Central memory CD4-positive, alpha-beta T cell (primary cell): ENCODE measurements at places on chromosomes 2 and 18.

DNA sequence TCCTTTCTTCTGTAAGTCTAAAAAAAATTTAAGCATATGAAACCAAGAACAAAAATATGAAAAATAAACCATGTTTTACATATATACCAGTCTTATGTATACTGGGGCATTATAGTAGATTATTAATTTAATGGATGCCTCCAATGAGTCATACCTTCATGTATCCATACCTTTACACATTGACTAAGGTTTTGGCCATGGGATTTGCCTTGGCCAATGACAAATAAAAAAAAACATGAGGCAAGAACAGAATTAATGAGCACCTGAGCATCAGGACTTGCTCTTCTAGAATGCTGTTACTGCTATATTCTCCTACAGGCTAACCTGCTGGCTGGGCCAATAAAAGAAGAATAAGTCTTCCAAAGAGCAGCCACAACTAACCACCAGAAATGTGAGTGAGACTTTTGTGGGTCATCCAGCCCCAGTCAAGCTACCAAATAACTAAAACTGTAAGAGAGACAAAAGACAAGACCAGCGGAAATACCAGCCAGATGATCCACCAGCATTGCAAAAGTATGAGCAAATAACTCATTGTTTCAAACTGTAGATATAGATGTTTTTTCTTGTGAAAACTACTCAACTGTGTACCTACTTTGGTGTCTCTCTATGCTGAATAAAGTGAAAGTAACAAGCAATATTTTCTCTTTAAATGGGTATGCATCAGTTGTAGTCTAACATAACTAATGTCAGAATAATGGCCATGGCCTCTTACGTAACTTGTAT, 749.6 kb upstream of the VRK2 start:
- no peak for DNase-seq

DNA sequence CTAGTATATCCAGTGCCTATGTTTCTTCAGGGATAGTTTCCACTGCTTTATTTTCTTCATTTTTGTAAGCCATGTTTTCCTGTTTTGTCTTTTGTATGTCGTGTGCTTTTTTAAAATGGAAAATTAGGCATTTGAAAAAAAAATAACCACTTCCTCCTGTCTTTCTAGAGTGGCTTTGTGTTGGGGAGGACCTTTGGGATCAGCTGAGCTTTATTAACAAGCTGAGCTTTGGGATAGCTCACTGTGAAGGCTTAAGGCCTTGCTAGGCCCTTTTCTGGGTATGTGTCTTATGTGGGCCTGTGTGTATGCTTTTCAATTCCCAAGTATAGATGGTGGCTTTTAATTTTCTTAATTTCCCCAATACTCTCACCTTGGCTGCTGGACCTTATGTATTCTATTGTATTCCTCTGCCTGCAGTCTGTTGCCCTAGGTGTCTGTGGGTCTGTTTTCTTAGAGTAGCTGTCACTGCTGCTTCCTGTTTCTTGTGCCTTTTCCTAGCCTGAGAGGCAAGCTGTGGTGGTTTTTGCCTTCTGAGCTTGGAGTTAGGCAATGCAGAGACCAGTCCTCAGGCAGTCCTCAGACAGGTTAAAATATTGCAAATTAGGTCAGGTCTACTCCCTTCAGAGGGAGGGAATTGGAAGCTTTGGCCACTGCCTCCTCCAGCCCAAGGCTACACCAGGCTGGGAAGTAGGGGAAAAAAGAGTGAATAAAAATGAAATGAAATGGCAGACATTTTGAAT, 134.7 kb downstream of the LDLRAD4 start:
- no peak for DNase-seq

DNA sequence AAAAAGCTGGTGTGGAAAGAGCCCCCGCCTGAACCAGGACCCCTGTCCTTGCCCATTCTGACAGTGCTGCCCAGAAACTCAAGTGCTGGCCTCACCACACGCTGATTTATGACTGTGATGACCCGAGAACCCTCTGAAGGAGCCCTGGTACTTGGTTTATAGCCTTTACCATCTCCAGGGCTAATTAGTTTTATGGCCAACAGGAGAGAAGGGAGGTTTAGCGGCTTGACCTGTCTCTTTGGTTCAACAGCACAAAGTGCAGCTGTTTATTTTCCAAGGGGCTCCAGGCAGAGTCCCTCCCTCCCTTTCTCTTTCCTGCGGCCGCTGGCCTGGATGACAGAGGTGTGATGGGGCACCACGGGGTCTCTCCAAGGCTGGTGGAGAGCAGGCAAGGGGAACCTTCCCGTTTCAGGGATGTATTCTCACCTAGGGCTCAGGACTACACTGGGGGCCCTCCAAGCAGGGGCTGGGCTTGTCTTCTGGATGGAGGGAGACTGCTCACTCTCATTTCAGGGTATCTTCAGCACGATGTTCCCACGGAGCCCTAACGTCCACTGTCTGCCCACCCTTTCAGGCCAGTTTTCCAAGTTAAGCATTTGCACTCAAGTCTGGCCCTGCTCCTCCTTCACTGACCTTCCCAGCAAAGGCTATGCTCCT, 174.2 kb upstream of the GLI2 start:
- no peak for DNase-seq

- no peak for DNase-seq
Observed at GRCh38 chr2:60520151-60520876, 33.1 kb downstream of the BCL11A start.

- no peak for DNase-seq
Observed at GRCh38 chr18:57089702-57090101, 57.2 kb upstream of the BOD1L2 start.

DNA sequence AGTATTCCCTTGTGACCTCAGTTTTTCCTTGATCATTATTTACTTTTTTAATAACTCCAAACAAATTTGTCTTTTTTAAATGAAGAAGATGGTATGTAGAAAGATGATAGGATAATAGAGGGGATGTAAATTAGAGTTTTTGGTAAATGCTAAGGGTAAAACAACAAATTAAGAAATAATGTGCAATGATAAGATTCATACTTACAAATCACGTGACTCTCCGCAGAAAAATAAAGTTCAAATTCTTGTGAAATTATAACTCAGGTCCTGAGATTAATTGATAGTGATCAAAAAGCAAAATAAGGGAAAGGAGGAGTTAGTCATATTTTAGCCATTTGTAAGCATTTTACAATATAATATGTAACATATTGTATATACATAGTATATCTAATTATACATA, 304.1 kb upstream of the KCNH7 start:
- DNase-seq: no peak

GRCh38 chr2:9952286-9952737, 819 bp downstream of the GRHL1 start:
- DNase-seq: no peak

- DNase-seq: no peak
Observed at GRCh38 chr2:25149646-25150045, 18.7 kb downstream of the POMC start.

DNA sequence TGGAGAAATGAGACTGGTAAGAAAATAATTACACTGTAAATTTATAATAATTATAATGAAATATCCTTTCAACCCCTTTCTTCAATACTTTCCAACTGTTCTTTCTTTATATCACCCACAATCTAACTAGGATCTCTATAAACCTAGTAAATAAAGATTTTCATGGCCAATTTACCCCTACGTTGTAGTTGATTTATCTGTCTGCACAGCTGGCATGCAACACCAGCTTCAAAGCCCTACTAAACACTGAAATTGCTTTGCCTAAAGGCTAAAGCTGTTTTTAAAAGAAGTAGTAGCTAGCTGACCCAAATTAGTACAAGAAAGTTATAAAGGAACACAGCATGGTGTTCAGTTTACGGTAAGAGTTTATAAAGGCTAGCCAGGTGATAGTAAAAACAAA, 140.1 kb downstream of the NOL4 start:
- no peak for DNase-seq

GRCh38 chr2:151265991-151266390, 4.3 kb upstream of the RBM43 start:
- DNase-seq: no peak

GRCh38 chr2:236997069-236997715, 88.5 kb upstream of the COPS8 start:
- DNase-seq: no peak

DNA sequence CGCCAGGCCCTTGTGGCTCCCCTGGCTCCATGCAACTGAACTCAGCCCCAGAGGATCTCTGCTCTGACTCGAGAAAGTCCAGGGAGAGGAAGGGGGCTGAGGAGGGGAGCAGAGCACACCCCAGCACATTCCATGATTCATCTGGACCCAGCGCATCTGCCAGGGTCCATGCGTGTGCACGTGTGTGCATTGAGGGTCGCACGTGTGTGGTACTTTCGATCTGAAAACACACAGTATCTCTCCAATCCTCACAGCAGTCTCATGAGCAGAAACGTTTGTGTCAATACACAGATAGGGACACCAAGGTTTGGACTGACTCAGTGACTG, 146.4 kb upstream of the ID2 start:
- no peak for DNase-seq

DNA sequence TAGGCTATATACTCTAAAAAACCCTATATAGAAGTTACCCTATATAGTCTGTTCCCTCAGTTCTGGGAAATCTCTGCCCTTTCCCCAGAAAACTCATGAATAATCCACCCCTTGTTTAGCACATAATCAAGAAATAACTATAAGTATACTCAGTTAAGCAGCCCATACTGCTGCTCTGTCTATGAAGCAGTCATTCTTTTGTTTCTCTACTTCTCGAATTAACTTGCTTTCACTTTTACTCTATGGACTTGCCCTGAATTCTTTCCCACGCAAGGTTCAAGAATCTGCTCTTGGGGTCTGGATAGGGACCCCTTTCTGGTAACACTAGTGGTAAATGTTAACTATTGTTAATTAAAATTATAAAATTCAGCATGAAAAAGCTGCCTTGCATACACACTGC, 17.4 kb upstream of the AP1S3 start:
- DNase-seq: no peak

GRCh38 chr2:34523958-34524514, 924.9 kb upstream of the FAM98A start:
- no peak for DNase-seq

- no peak for DNase-seq
Observed at GRCh38 chr2:234377761-234378391, 119.0 kb downstream of the ARL4C start.

DNA sequence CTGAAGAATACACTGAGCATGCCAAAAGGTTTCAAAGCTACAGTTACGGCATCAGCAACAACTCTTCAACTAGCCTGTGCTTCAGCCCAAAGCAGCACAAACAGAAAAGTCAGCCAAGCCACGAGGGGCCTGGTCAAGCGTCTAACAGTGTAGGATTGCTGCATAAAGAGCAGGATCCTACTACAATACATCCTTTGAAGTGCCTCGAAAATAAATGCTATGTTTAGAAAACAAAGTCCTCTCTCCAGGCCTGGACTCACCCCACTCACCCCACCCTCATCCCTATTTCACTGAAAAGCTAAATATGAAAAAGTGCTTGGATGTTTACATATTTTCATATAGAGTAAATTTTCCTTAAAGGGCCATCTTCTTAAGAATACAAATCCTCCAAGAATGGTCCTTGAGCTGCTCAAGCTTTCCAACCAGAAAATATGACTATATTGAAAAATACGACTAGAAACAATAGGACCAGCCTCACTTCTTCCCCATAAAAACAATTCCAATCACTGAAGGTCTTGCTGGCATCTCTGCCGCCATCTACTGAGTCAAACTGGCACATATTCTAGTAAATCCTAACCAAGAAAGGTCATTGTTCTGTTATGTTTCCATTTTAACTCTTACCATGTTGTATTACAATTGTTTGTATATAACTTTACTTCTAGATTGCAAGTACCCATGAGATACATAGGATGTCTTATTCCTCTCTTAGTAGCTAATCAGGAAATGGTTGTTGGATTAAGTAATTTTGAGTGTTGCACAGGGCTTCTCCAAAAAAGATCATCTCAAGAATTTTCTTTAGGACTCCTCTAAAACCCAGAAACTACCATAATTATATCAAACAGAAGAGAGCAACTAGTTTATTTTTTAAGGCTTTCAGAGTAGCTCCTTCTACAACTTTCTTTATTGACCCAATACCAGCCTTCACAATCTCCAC, 63.6 kb downstream of the CLHC1 start:
- peak; percentile 36 for DNase-seq

DNA sequence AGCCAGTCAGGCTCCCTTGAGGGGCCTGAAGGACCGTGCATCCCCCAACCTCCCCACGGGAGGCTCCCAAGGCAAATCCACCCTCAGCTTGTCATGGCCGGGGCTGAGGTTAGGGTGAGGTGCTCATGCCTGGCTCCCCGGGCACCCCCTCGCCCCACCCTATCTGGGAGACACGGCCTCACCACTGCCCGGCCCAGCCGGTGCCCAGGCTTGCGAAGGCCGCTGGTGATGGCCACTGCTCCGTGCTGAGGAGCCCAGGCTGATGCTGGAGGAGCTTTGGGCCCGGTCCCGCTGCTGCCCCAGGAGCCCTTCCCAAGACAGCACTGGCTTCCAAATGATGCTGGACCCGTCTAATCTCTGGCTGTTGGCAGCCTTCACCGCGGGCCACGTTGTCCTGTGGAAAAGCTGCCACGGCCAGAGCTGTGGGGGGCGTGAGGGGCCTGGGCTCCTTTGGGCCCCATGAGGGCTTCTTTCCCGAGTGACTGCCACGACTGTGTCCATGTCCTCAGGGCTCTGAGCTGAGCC, 135.7 kb upstream of the CTDP1 start:
- no peak for DNase-seq
